PC-3 (cell line): ENCODE measurements at places on chromosomes 1 and 21.

GRCh38 chr1:150053926-150054325 lies 13.7 kb upstream of the VPS45 start:
- DNase-seq: no peak

GRCh38 chr1:59638231-59638711 lies 176.5 kb upstream of the HOOK1 start:
- DNase-seq: no peak

DNA sequence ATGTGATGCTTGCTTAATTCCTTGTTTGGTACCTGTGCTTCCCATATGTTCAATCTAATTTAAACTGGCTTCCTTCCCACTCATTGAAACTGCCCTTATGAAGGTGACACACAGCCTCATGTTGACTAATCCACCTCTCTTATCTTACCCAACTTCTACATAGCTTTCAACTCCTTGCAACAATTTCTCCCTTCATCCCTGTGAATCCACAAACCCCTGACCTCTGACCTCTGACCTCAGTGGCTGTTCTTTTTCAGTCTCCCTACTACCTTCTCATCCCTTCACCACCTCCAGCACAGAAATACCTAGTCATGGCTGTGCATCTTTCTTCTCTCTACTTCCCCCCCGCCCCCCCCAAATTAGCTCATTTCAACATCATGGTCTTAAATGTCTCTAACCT lies 144.5 kb downstream of the TTLL7 start:
- DNase-seq: no peak

- no peak for DNase-seq
Measured at GRCh38 chr21:37452227-37452626, 85.7 kb downstream of the DYRK1A start.
